ENCODE measurements at places on chromosomes 1 and 21.

DNA sequence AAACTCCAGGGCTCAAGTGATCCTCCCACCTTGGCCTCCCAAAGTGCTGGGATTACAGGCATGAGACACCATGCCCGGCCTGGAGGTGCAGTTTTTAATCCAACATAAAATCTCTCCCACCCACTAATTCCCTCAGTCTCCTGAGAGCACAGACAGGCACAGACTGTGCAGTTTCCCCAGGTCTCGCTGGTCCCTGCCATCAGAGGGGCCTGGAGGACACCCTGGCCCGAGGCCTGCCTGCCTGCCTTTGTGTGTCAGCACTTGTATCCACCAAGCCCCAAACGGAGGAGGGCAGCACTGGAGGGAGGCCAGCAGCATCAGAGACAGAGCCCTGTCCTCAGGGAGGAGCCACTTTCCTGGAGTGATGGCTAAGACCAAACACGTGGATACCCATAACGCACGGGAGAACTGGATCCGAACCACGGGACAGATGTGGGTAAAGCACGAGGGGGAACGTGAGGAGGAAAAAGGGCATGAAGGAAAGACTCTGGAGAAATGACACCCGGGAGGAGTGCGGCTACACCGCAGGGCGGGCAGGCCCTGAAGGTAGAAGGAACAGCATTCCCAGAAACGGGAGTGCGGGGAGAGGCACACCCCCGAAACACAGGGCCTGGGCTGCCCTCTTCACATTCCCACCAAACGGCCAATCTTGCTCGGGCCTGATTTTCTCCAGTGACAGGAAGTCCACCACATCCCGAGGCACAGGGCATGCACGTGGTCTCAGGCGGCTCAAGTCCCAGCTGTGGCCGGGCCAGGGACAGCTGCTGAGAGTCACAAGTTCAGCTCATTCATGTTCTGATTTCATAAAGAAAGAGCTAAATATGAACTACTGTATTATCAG lies 29.7 kb downstream of the NPHP4 start:
- H3K27me3 ChIP-seq = no peaks in the 10 kb centered on the region
- H3K4me1 ChIP-seq = no peaks in the 10 kb centered on the region
- DNase-seq = no peak

DNA sequence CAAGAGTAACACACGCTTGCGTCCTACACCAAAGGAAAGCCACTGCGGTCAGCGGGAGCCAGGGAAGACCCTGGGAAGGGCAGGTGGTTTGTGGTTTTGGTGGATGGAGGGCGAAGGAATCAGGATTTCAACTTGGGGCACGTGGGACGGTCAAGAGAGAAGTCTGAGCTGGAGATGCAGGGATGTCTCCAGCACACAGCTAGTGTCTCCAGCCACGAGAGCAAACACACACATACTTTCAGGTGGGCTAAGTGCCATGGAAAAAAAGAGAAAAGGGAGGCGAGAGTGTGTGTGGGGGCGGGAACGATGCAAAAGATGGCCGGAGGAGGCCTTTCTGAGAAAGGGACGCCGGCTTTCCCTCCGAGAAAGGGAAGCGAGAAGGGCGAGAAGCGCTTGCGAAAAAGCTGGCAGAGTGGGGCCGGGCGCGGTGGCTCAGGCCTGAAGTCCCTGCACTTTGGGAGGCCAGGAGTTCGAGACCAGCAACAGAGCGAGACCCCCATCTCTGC lies 1.4 kb upstream of the SRRM1 start:
- H3K4me3 ChIP-seq = peak overlapping the region; percentile 25
- H3K36me3 ChIP-seq = peaks cover 6% of the 10 kb centered on the region
- peak overlapping the region; percentile 88 for H3K27ac ChIP-seq
- DNase-seq = peak; percentile 34

GRCh38 chr1:54585181-54586066 lies 37.4 kb downstream of the ACOT11 start:
- DNase-seq = no peak
- peaks cover 5% of the 10 kb centered on the region for H3K4me1 ChIP-seq
- H3K36me3 ChIP-seq = no peaks in the 10 kb centered on the region
- no peak overlapping the region for H3K4me3 ChIP-seq
- H3K27ac ChIP-seq = no peak overlapping the region

DNA sequence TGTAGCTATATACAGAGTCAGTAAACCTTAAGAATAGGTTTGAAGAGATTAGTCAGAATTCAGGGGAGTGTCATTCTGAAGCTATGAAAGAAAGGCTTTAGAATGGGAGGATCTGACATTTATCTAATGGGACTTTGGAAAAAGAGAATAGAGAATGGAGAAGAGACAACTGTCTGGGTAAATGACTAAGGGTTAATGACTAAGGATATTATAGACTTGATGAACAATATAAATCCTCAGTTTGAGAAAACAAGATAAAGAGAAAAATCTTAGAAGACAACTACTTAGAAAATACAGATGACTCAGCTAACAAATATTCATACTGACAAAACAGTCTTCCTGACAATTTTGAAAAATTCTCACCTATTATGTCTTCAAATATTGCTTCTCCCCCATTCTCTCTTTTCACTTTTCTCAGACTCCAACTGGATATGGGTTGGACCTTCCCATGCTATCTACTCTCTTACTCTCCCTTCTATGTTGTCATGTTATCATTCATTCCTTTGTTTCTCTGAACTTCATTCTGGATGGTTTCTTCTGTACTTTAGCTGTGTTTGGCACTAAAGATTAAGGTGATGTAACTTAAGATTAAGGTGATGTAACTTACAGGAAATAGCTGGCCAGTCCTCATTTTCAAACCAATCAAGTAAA lies 20.4 kb downstream of the SLC16A1 start:
- DNase-seq = no peak
- no peak overlapping the region for H3K4me3 ChIP-seq
- H3K36me3 ChIP-seq = no peaks in the 10 kb centered on the region
- H3K4me1 ChIP-seq = peaks cover 5% of the 10 kb centered on the region
- peak overlapping the region; percentile 45 for H3K27ac ChIP-seq

DNA sequence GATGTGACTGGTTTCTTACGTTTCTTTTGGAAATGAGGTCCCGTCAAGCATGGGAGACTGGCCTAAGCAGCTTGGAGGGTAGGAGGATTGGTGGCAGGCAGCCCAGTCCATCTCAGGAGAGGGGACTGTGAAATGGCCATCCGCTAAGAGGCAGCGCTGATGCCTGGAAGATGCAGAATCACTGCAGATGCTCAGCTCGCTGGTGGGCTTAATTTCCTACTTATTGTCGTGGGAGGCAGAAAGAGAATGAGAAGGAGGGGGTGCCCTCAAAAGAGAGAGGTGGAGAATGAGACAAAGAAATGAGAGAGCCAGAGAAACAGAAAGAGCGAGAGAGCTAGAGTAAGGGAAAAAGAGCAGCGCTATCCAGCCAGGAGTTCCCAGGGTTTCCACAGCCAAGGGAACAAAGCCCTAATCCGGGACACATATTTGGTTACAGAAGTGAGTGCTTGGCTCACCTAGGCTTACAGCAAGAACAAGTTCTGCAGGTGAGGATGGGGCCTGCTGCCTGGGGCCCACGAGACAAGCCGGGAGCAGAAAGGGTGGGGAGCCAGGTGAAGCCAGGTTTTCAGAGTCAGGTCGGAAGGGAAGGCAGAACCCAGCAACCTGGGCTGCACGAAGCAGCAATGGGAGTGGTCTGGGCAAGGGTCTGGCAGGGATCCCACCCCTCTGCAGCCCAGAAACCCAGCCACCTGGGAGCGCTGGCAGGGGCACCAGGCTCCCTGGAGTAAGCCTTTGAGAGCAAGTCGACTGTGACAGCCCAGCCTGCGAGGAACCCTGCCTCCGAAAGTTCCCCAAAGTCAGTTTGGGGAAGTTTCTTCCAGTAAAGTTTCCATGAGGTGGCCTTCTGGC lies 5.8 kb downstream of the ECE1 start:
- peaks cover 16% of the 10 kb centered on the region for H3K4me1 ChIP-seq
- H3K27me3 ChIP-seq = no peaks in the 10 kb centered on the region
- H3K4me3 ChIP-seq = no peak overlapping the region
- peak; percentile 45 for DNase-seq

DNA sequence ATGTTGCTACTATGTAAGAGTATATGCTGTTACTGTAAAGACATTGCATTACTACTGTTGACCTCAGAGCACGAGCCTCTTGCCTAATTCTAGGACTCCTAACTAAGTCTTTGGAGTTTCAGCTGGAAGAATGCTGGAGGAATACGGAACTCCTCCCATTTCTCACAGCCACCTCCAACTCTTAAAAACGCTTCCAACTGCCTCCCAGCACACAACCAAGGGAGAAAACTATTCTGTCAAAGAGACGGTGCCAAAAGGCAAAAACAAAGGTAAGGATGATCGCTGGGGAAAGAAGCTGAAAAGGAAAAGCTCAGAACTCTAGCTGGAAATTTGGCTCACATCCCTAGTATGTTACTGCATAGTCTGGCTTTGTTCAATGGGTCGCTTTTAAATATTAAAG lies at the start of gene FMO2:
FMO2 (plus strand) TSS at position 210 of the 400 bp plus-strand sequence. CDS start 414 bp downstream, outside the sequence.
- no peaks in the 10 kb centered on the region for H3K27me3 ChIP-seq
- H3K4me1 ChIP-seq = peaks cover 41% of the 10 kb centered on the region
- DNase-seq = peak; percentile 82
- H3K36me3 ChIP-seq = no peaks in the 10 kb centered on the region
- H3K4me3 ChIP-seq = peak within 1 kb of the TSS; percentile 45

Data from lung (tissue), 17 donors.